ENCODE measurements at places on chromosomes 12 and 14.

DNA sequence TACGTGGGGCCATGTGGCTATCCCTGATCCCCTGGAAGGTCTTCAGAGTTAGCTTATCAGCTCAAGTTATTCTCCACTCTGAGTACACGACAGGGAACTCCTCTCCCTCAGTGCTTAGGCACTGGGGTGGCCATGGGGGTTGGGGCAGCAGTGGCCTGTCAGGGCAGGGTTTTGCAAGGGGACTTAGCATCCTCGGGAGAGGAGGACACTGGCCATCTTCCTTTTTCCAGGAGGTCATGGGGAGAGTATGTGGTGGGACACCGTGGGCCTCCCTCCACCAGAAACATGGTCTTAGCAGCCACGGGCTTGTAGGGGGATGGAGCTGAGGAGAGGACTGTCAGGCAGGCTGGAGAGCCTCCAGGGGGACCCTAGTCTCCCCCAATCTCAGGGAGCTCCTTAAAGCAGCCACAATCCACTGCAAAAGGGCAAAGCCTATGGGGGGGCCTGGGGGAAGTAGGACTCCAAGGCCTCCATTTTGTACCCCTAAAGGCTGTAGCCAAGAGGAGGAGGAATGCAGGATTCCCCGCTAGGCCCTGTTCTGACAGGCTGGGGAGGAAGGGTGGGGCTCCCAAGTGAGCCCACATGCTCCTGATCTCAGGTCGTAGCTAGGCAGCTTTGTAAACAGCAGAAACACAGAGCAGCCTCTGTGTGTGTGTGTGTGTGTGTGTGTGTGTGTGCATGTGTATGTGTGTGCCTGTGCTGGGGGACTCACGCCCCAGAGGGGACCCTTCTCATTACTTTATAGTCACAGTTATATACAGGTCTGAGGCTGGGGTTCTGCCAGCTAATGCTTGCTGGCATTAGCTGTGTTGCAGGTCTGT lies 36.6 kb downstream of the KRT80 start:
- DNase-seq = peak; percentile 82
- H3K27ac ChIP-seq = peak overlapping the region; percentile 79
- H3K4me3 ChIP-seq = no peak overlapping the region
- H3K36me3 ChIP-seq = no peaks in the 10 kb centered on the region

DNA sequence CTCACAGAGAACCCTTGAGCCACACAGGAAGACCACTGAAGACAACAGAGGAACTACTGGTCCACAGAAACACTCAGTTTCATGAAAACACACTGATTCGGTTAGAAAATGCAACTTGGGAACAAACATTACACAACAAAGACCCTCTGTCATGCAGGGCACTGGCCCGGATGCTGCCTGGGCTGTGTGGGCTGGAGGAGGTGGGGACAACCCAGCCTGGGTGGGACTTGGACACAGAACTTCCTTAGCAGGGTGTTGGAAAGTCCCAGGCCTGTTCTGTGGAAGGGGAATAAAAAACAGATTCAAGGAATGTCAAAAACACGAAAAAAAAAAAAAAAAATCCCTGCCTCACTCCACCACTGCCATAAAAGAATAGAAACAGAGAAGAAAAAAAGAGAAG lies 181.0 kb downstream of the MON2 start:
- H3K27ac ChIP-seq = no peak overlapping the region
- H3K36me3 ChIP-seq = no peaks in the 10 kb centered on the region
- no peak overlapping the region for H3K4me3 ChIP-seq
- H3K4me1 ChIP-seq = no peaks in the 10 kb centered on the region

- H3K36me3 ChIP-seq = no peaks in the 10 kb centered on the region
- no peaks in the 10 kb centered on the region for H3K4me1 ChIP-seq
- no peak overlapping the region for H3K27ac ChIP-seq
- DNase-seq = no peak
- no peak overlapping the region for H3K4me3 ChIP-seq
- no peaks in the 10 kb centered on the region for H3K27me3 ChIP-seq
These were observed 97.8 kb downstream of the VRK1 start for GRCh38 chr14:96894966-96895365.

DNA sequence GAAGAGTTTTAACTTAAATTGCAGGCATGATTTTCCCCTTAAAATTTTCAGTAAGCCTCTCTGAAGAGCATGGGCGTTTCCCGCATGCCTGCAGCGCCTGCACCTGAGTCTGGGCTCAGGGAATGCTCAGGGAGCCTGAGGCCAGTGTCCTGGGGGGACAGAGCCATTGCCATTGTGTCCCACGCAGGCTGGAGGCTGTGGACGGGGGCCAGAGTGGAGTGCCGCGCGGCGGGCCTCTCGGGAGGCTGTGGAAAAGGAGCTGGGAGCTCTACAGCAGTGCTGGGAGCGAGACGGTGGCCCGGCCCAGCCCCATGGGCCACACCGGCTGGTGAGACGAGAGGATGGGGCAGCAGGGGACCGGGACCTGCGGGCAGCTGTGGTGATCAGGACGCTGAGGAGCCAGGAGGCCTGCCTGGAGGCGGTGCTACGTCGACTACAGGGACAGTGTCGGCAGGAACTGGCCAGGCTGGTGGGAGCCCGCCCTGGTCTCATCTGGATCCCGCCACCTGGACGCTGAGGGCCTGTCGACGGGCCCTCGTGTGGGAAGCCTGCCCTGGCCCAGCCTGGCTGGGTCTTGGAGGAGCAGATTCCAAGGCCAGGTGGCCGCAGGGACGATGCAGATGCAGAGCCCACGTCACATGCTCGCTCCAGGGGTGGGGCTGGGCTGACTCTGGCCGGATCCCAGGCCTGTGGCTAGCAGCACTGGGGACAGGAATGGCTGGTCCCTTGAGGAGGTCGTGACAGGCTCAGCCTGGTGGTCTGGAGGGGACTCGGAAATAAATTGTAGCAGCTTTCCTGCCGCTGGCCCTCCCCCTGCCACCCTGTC lies 7.6 kb downstream of the TEDC1 start:
- no peak for DNase-seq
- H3K4me1 ChIP-seq = no peaks in the 10 kb centered on the region
- no peak overlapping the region for H3K27ac ChIP-seq
- no peaks in the 10 kb centered on the region for H3K36me3 ChIP-seq
- no peaks in the 10 kb centered on the region for H3K27me3 ChIP-seq
- no peak overlapping the region for H3K4me3 ChIP-seq

GRCh38 chr12:69660164-69660863 lies 38.8 kb downstream of the BEST3 start:
- no peak overlapping the region for H3K4me3 ChIP-seq
- peaks cover 7% of the 10 kb centered on the region for H3K4me1 ChIP-seq
- H3K36me3 ChIP-seq = no peaks in the 10 kb centered on the region
- no peak overlapping the region for H3K27ac ChIP-seq
- no peak for DNase-seq

DNA sequence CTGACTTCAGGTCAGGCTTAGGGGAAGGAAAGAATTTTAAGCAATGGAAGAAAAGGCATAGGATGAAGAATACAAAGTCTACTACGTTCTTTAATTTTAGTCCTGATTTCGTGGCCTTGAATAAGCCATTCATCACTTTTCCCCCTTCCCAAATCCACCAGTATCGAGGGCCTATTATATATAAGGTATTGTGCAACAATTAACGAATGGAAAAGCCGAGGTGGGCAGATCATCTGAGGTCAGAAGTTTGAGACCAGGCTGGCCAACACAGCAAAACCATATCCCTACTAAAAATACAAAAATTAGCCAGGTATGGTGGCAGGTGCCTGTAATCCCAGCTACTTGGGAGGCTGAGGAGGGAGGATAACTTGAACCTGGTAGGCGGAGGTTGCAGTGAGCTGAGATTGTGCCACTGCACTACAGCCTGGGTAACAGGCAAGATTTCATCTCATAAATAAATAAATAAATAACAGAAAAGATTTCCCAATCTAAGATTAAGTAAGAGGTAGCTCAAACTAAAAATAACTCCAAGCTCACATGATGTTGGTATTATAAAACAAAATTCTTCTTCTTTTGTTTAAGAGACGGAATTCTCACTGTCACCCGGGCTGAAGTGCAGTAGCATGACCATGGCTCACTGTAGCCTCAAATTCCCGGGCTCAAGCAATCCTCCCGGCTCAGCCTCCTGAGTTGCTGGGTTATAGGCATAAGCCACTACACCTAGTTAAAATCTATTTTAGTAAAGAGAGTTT lies 58.3 kb upstream of the NR2C1 start:
- H3K27me3 ChIP-seq = no peaks in the 10 kb centered on the region
- no peak overlapping the region for H3K4me3 ChIP-seq
- no peaks in the 10 kb centered on the region for H3K4me1 ChIP-seq
- H3K27ac ChIP-seq = no peak overlapping the region
- no peaks in the 10 kb centered on the region for H3K36me3 ChIP-seq

GRCh38 chr12:19110221-19110940 lies 19.2 kb upstream of the PLEKHA5 start:
- H3K27me3 ChIP-seq = no peaks in the 10 kb centered on the region
- H3K27ac ChIP-seq = no peak overlapping the region
- no peak overlapping the region for H3K4me3 ChIP-seq
- no peaks in the 10 kb centered on the region for H3K36me3 ChIP-seq

GRCh38 chr12:73225371-73225937 lies 953.3 kb downstream of the TRHDE start:
- no peaks in the 10 kb centered on the region for H3K4me1 ChIP-seq
- no peaks in the 10 kb centered on the region for H3K36me3 ChIP-seq
- no peak for DNase-seq
- no peak overlapping the region for H3K4me3 ChIP-seq
- H3K27me3 ChIP-seq = no peaks in the 10 kb centered on the region

DNA sequence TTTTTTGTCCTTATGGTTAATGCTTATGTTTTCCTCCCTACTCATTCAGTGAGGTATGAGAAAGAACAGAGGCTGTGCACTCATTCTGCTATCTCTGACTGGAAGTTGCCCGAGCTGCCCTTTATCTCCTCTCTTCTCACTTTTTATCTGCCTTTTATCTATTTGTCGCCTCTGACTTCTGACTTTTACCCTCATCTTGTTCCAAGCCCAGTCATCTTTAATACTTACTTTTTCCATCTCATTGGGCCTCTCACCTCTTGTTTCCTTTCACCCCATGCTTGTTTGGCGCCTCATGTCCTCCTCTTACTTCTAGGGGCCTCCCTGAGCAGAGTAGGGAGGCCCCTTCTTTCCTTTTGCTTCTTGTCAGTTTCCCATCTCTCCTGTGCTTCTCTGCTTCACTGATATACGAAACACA lies 50.7 kb downstream of the DIP2B start:
- no peaks in the 10 kb centered on the region for H3K27me3 ChIP-seq
- no peaks in the 10 kb centered on the region for H3K36me3 ChIP-seq
- no peak for DNase-seq
- H3K27ac ChIP-seq = peak overlapping the region; percentile 15
- H3K4me3 ChIP-seq = no peak overlapping the region
- peaks cover 10% of the 10 kb centered on the region for H3K4me1 ChIP-seq

DNA sequence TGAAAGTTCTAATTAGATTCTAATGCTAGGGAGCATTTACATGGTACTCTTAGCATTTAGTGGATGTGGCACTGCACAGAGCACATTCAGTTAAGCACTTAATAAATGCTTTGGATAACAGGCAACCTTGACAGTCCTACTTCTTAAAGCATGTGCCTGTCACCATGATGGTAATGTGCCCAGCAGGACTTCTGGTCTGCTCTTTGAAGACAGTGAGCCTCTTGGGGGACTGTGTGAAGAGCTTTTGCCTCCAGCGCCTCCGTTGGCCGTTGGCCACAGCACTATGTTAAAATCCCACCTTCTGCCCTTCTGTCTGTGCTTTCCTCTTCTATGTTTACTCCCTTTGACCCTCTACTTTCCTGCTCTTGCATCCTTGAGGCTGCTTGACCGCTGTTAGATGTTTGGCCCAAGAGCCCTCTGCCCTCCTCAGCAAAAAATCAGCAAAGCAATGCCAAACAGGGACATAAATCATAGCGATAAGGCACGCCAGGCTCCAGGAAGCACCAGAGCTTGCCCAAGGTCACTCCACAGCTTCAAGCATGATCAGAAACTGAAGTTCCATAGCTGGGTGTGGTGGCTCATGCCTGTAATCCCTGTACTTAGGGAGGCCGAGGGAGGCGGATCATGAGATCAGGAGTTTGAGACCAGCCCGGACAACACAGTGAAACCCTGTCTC lies 8.3 kb downstream of the CDKL1 start:
- H3K4me1 ChIP-seq = peaks cover 4% of the 10 kb centered on the region
- H3K27me3 ChIP-seq = no peaks in the 10 kb centered on the region
- H3K4me3 ChIP-seq = no peak overlapping the region
- peak; percentile 52 for DNase-seq

DNA sequence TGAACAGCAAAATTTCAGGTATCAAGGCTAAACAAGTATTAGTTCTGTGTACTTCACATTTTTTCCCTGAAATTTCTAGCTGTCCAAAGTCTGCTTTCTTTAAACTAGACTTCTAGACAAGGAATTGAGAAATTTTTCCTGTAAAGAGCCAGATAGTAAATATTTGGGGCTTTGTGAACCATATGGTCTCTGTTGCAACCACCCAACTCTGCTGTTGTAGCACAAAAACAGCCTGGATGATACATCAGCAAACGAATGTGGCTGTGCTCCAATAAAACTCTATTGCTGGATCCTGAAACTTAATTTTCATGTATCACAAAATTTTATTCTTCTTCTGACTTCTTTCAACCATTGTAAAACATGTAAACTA lies 96.0 kb upstream of the SLC38A4 start:
- H3K27me3 ChIP-seq = no peaks in the 10 kb centered on the region
- H3K27ac ChIP-seq = peak overlapping the region; percentile 3
- no peaks in the 10 kb centered on the region for H3K36me3 ChIP-seq
- no peaks in the 10 kb centered on the region for H3K4me1 ChIP-seq
- DNase-seq = peak; percentile 54

GRCh38 chr12:41701943-41702601 lies 442.6 kb downstream of the GXYLT1 start:
- no peak overlapping the region for H3K4me3 ChIP-seq
- DNase-seq = no peak
- H3K36me3 ChIP-seq = no peaks in the 10 kb centered on the region
- no peak overlapping the region for H3K27ac ChIP-seq

- H3K36me3 ChIP-seq = no peaks in the 10 kb centered on the region
- no peak for DNase-seq
- H3K4me3 ChIP-seq = no peak overlapping the region
- no peaks in the 10 kb centered on the region for H3K4me1 ChIP-seq
These were observed 209.1 kb downstream of the FOXN3 start for GRCh38 chr14:89207925-89208328.

- H3K4me1 ChIP-seq = no peaks in the 10 kb centered on the region
- DNase-seq = no peak
These were observed 5.8 kb downstream of the AP5M1 start for GRCh38 chr14:57274551-57274950.

- no peak for DNase-seq
- no peaks in the 10 kb centered on the region for H3K36me3 ChIP-seq
- H3K27me3 ChIP-seq = no peaks in the 10 kb centered on the region
- H3K4me3 ChIP-seq = no peak overlapping the region
These were observed 11.1 kb upstream of the CLEC2A start for GRCh38 chr12:9943240-9943639.

GRCh38 chr12:48053883-48054282 lies 49.6 kb upstream of the COL2A1 start:
- H3K4me1 ChIP-seq = no peaks in the 10 kb centered on the region
- H3K4me3 ChIP-seq = no peak overlapping the region
- no peaks in the 10 kb centered on the region for H3K27me3 ChIP-seq
- no peaks in the 10 kb centered on the region for H3K36me3 ChIP-seq
- no peak overlapping the region for H3K27ac ChIP-seq
- no peak for DNase-seq
